ENCODE measurements at places on chromosomes 16 and 17.
A peak's percentile ranks its signal among the peaks of the same experiment; 100 is the strongest.

DNA sequence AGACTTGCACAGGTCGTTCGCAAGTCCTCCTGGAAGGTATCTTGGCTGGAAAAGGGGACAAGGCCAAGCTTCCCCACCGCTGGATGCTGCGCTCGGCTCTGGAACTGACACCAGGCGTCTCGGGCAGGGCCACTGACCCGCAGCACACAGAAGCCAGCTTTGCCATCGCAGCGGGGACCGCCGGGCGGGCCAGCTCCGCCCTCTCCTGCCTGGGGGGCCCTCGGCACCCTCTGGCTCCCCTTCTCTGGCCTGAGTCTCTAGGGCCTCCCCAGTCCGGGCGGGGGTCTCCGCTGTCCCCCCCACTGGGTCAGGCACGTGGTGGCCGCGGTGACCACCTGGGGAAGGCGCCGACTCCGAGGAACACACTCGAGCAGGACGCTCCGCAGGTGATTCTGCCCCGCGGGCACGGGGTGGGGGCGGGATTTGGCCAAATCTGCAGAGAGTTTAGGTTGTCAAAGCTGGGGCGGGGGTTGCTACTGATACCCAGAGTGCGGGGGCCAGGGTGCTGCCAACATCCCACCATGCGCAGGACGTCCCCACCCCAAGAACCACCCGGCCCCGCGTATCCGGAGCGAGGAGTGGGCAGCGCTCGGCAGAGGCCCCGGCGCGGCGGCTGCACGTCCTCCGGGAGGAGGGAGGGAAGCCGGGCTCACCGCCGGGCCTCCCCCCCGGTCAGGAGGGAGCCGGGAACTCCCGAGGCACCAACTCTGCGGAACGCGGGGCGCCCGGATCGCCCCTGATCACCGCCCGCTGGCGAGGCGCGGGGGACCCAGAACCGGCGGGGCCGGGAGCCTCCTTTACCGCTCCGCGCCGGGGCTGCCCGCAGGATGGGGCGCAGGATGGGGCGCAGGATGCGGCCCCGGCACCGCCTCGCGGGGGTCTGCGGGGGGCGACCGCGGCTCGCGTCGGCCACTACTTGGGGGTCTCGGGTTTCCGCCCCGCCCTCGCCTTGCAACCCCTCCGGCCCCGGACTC, 744 bp upstream of the METRNL start:
- DNase-seq, result no peak

- DNase-seq, result no peak
Observed at GRCh38 chr17:32976131-32976530, 15.5 kb upstream of the SPACA3 start.

DNA sequence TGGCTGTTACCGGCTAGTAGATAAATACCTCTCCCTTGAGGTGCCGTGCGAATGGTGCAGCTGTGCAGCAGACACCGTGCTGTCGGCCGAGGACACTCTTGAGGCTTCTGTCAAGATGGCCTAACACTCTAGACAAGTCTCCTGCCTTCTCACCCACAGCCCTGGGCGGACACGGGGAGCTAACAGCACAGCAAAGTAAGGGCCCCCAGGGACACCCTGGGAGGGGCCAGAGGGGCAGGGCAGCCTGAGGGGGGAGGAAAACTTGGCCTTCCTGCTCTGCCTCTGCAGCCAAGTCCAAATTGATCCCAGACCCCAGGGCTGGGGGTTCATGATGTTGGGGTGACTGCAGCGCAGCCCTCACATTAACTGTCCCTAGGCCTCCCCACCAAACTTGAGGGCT, 210.2 kb downstream of the RPTOR start:
- no peak for DNase-seq

GRCh38 chr16:68517606-68518166, 21.4 kb upstream of the ZFP90 start:
- no peak for DNase-seq

DNA sequence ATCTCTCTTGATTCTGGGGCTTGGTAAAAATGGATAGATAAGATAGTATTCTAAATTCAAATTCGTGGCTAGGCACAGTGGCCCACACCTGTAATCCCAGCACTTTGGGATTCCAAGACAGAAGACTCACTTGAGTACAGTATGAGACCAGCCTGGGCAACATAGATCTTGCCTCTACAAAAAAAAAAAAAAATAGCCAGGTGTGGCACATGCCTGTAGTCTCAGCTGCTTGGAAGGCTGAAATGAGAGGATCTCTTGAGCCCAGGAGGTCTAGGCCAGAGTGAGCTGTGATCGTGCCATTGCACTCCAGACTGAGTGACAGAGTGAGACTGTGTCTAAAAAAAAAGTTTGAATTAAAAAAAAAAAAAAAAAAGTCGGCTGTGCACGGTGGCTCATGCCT, 9.3 kb downstream of the PDP2 start:
- no peak for DNase-seq

GRCh38 chr16:73878611-73879010, 418.0 kb upstream of the PSMD7 start:
- peak; percentile 88 for DNase-seq

DNA sequence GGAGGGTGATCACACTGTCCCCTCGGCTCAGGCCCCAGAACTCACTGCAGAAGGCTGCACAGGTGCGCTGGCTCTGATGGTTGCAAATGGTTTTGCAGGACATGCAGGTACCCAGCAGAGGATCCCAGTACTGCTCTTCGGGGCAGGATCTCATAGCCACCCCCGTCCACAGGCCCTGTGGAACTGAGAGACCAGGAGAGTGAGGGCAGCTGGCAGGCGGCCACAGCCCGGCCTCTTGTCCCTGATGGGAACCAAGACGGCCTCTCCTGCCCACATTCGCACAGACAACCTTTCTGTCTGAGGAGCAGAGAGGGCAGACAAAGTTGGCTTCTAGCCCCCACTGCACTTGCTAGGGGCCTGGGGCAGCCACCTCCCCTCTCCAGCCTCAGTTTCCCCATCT, 19.5 kb downstream of the TNFRSF13B start:
- no peak for DNase-seq

- DNase-seq, result peak; percentile 63
Observed at GRCh38 chr17:46178550-46179214, 14.5 kb downstream of the KANSL1 start.

GRCh38 chr16:51055434-51055833, 95.6 kb downstream of the SALL1 start:
- no peak for DNase-seq

GRCh38 chr17:83181991-83182619, 102.7 kb downstream of the METRNL start:
- DNase-seq, result no peak

GRCh38 chr17:50026837-50027171, 29.1 kb upstream of the ITGA3 start:
- peak; percentile 90 for DNase-seq

DNA sequence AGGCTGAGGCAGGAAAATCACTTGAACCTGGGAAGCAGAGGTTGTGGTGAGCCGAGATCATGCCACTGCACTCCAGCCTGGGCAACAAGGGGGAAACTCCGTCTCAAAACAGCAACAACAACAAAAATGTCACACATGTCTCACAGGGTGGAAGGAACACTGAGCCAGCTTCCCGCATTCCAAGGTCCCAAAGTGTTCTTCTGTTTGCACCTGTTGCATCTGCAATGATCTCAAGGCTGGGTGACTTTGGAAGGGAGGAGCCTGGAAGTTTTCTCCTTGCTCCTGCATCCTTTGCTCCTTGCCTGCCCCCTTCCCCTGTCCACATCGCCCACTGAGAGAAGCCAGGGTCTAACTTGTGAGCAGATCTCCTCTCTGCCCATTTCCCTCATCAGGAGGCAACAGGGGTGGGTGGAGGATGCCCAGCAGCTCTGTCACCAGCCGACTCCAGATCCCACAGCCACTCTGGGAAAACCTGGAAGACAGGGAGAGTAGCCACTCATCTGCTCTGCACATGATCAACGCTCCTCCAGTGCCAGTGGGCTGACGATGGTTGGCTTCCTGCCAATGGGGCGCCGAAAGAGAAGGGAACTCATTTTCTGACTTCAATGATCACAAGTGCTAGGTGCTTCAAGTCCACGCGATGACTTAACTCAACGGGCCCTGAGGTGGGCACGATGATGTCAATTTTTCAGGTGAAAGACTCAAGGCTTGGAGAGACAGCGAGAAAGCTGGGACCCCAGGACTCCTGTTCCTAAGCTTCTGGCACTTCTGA, 12.6 kb downstream of the CHST6 start:
- no peak for DNase-seq

- no peak for DNase-seq
Observed at GRCh38 chr17:68249354-68249765, 1.5 kb downstream of the AMZ2 start.

All from choroid plexus epithelial cell (primary cell).